ENCODE measurements at places on chromosomes 4 and X.

- no peak for DNase-seq
Measured at GRCh38 chrX:20151689-20152088, 10.1 kb upstream of the EIF1AX start.

GRCh38 chr4:131488772-131489171 lies 1660.3 kb upstream of the PCDH10 start:
- DNase-seq = no peak

GRCh38 chrX:155148724-155149537 lies 67.3 kb upstream of the VBP1 start:
- DNase-seq = peak; percentile 15

GRCh38 chr4:74284053-74284452 lies 24.2 kb upstream of the EPGN start:
- no peak for DNase-seq

Data from GM13977 (cell line).